Erythroblast (primary cell): ENCODE measurements at places on chromosomes 11 and 22.

DNA sequence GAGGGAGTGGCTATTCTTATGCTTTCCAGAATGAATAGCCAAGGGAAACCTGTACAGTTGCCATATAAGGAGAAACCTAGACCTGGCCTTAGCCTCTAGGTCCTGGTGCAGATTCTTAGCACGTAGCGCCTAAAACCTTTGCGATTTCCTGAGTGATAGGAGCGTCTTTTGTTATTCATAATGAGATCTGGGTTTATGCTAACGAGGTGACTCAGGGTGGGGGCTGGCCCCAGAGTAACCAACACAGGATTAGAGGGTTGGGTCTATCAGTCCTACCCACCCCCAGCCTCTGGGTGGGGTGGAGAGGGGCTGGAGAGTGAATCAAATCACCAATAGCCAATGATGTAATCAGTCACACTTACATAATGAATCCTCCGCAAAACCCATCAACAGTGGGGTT, 73.4 kb upstream of the PARVG start:
- no peak for DNase-seq

- DNase-seq, result no peak
Observed at GRCh38 chr11:94909371-94909820, 64.0 kb downstream of the CWC15 start.

DNA sequence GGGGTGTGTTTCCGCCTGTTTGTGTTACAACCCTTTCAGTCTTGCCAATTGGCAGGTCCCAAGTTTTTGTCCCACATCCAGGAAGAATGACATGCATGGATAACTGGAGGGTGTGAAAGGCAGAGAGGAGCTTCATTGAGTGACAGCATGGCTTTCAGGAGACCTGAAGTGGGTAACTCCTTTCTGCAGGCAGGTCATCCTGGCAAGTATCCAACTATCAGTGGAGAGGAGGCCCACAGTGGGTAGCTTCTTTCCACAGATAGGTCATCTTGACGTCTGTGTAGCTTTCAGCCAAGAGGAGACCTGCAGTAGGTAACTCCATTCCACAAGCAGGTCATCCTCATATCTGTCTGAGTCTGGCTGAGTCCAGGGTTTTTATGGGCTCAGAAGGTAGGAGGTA, 1268.8 kb upstream of the CNTN5 start:
- peak; percentile 5 for DNase-seq

DNA sequence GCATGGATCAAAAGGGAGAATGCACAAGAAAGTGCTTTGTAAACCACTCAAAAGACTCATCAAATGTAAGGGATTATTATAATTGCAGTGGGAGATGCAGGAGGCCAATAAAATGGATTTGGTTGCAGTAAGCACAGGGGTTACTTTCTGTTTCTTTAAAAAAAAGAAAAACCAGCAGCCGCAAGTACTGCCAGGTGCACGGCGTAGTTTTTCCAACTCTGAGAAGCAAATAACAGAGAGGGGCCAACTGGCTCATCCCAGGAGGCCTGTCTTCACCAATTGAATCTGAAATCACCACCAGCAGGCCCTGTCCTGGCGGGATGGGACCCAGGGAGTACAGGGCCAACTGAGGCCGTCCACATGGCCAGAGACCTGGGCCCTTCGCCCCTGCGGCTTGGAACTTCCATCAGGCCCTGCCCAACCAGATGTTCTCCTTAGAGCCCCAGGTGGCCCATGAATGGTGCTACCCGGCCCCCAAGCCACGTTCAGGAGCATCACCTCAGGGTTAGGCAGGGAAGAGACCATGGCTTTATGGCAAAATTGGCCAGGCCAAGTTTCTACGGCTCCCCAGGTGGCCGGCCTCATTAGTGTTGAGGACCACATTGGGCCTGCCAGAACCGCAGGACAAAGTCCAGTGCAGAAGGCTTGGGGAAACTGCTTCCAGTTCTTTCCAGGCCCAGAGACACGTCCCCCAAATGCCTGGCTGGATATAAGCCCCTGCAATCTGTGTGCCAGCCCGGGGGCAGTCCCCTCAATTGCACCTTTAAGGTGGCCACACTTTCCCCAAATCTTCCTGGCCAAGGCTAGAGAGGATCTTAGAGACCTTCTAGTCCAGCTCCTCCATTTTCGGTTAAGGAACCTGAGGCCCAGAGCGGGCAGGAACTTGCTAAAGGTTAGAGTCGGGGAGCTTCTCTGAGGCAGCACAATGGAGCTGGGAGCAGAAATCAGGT, 61.7 kb downstream of the CHRDL2 start:
- DNase-seq, result no peak

DNA sequence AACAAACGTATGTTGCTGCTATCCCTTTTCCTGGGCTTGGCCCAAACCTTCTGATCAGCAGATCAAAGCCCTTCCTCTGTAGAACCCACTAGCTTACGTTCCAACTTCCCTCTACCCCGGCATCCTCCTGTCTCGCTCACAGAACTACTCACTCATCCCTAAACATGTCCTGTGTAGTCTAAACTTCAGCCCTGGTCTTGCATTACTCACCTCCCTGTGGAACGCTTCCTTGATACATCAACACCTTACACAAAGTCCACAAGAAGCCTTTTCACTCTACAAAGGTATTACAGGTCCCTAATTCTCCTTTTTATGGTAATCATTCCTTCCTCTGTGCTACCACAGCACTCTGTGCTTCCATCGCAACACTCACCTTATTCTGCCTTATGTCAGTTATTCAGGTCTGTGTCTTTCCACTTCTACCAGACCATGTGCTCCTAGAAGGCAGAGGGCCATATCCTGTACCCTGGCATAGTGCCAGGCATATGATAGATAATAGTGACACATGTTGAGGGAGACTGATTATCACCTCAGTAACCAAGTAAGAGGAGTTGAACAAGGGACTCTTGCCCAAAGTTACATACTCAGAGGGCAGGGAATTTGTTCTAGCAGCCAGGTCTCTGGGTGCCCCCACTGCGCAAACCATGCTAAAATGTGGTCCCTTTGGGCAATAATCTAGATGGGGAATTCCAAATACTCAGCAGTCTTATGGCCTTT, 41.6 kb downstream of the USP35 start:
- DNase-seq, result peak; percentile 80

- DNase-seq, result no peak
Observed at GRCh38 chr11:45947885-45948284, 25.4 kb downstream of the LARGE2 start.
